GM18507 (cell line): ENCODE measurements at places on chromosomes 1 and 21.
A peak's percentile ranks its signal among the peaks of the same experiment; 100 is the strongest.

GRCh38 chr1:59565611-59566410, 248.9 kb upstream of the HOOK1 start:
- no peak for DNase-seq

- DNase-seq = no peak
Observed at GRCh38 chr1:162161916-162162550, 92.5 kb downstream of the NOS1AP start.

DNA sequence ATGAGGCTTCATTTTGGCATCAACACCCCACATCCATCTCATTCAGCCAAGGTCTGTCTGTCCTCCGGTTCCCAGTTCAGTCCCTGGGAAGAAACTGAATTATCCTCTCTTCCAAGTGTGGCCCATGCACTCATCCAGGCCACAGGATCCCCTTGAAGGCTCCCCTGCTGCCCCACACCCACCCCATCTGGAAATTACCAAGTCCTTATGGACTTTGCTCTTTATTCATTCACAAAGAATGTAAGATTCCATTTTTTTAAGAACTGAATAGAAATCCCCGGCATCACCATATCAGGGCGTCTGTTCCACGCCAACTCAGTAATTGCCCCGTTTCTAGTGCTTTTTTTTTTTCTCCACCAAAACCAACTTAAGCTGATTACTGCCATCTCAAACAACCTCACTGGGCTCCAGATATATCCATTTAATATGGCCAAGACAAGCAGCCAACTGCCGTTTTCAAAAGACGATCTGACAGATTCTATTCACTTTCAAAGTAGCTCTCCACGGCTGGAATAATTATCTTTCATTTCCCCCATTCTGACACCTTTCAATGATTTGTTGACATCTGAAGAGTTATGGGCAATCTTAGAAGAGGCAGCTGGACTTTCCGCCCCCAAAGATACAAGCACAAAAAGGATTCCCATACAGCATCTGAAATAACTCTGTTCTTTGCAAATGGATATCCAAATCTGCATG, 55.9 kb downstream of the OLIG1 start:
- DNase-seq = no peak

DNA sequence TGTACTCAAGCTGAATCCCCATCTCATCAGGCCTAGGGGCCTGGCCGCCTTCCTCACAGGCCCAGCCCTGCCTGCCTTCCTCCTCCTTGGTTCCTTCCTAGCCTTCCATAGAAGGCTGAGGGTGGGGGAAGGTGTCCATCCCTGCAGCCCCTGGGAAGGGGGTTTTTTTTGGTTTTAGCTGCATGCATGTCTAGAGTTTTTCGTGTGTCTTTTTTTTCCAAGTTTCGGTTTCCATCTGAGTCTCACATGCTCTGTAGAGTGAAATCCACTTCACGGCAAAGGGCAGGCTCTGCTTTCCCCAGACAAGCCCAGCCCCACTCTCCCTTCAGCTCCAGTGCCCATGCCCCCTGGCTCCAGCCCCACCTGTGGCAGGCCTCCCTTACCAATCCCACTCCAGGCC, 32.1 kb downstream of the GRHL3 start:
- DNase-seq = no peak

DNA sequence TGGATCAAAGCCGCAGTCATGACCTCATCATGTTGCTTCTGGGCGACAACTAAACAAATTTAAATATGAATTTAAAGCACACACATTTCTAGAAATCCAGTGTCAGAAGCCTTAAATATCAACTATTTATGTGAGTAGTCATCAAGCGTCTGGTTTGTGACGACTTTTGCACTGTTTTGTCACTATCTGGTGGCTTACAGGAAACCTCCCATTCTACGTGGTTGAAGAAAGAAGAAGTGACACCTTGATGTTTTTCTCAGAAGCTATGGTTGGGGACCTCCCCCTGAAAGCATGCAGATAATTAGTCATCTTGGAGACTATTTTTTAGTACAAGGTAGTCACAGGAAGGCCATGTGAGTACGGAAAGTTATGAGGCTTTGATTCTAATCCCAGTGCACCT, 58.5 kb downstream of the TENT5C start:
- DNase-seq = peak; percentile 62
